Glutamatergic neuron (in vitro differentiated cells): ENCODE measurements at places on chromosomes 1 and 21.

- DNase-seq, result no peak
Measured at GRCh38 chr1:232012773-232013386, 386.3 kb downstream of the DISC1 start.

DNA sequence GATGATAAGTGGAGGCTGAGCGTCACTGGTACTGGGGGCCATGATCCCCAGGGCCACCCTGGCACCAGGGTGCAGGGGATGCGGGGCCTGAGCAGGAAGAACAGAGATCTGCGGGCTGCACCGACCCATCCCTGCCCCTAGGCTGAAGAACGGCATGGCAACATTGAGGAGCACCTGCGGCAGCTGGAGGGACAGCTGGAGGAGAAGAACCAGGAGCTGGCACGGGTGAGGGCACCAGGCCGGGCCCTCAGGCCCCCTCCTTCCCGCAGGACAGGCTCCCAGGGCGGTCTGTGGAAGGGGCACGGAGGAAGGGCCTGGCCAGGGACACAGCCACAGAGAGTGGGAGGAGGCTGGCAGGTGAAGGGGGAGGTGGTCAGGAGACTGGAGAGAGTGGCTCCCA lies 21.8 kb downstream of the PPFIA4 start:
- no peak for DNase-seq

DNA sequence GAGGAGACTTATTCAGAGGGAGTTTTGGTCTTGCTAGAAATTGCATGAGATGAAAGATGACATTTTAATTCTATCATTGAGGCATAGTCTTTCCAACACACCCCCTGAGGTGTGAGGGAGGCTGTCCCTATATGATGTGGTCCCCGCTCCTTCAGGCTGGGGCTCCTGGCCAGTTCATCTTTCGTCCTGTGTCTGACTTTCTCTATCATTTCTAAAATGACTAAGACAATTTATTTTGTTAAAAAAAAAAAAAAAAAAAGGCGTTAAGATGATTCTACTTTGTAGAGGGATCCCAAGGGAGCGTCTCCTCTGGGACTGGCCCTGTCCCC lies 50.5 kb downstream of the PRKCZ start:
- DNase-seq, result no peak

DNA sequence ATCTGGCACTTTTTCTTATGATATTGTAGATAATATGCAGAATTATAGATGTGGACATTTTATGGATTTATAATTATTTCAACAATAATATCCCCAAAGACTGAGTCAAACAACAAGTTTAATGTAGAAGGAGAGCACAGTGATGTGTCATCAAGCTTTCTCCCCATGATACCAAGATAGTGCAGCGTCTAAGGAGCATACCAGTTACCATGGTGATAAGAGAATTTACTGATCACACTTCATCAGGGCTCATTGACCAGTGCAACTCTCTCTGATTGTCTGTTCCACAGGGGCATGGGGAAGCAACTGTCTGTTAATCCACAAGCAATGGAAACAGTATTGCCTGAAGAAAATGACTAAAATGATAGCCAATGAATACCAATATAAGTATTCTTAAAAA lies 209.6 kb upstream of the DPYD start:
- DNase-seq, result no peak

DNA sequence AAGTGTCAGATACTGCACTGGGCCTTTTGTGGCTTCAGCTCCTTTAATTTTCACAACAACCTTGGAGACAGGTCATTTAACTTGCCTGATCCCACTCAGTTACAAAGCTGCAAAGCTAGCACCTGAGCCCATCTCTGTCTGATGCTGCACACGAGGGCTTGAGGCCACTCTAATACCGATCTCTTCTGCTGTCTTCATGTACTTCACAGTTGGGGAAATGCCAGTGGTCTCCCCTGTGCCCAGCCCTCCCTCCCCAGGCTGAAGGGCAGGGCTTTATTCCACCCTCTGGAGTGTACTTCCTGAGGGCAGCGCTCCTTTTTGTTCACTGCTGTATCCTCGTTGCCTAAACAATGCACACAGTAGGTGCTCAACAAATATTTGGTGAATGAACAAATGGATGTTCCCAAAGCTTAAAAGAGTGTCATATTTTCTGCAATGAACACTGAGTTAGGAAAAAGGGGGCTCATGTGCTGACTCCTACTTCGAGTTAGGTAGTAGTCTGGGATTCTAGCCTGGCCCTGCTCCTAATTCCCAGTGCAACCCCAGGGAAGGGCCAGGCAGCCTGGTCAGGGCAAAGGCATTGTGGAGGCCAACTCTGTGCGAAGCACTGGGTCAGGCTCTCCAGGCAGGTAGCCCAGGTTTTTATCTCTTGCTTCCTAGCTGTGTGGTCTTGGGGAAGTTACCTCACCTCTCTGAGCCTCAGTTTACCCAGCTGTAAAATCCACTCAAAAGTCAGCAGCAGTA lies 1.1 kb downstream of the TMCO4 start:
- no peak for DNase-seq

GRCh38 chr1:83103341-83103740 lies 895.6 kb downstream of the TTLL7 start:
- no peak for DNase-seq

DNA sequence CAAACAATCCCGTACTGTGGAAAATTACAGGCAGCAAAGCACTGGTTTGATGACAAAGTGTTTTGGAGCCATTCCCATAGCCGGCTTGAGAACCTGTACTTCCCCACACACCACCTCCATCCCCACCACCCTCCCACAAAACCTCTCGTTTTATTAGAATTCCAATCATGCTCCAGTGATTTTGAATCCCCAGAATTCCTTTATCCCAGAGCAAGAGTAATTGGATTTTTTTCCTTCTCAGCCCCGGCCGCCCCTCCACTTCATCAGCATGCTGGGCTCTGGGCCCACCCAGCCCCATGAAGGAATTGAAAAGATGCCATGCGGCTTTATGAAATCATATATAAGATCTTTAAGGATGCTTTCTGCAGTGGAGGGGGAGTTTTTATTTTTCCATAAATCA lies 136.6 kb downstream of the OMA1 start:
- no peak for DNase-seq

DNA sequence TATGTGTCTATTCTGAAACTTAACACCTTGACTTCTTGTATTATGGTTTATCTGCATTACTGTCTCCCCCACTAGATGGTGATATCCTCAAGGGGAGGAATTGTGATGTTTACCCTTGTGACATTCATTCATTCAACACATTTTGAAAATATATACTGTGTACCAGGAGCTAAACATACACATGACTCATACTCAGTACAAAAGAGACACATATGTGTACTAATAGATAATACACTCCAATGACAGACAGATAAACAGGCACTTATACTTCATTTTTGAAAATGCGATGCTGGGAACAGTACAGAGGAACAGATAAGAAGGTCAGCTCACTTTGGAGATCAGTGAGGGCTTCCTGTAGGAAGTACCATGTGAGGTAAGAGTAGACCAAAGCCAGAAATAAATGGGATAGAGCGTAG lies 8.9 kb upstream of the RAB3GAP2 start:
- DNase-seq, result no peak

DNA sequence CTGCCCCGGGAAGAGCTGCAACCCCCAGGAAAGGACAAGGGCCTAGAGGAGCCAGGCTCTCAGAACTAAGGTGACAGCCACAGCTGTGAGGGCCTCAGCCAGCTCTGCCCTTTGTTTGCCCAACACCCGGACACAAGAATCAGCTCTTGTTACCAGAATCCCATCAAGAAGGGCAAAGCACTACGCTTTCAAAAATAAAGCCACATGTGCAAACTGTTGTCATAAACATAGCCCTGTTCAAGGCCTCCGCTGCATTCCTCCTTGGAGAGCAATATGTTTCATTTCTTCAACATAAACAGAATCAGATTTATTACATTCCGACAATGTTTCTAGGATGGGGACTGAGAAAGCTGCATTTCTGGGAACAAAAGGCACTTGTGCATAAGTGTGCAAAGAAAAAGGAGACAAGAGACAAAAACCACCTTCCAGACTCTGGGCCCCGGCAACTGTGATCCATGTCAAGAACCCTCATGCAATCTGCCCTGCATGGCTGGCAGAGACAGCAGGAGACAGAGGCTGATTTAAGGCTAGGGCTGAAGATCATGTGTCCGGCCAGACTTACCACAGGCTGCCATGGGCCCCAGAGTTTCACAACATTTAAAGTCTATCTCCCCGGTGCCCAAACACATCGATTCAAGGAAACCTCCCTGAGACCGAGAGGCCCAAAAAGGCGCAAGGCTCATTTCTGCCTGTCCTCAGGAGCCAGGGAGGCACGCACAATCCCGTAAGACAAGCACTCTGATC lies 71.0 kb downstream of the SSBP3 start:
- DNase-seq, result no peak

DNA sequence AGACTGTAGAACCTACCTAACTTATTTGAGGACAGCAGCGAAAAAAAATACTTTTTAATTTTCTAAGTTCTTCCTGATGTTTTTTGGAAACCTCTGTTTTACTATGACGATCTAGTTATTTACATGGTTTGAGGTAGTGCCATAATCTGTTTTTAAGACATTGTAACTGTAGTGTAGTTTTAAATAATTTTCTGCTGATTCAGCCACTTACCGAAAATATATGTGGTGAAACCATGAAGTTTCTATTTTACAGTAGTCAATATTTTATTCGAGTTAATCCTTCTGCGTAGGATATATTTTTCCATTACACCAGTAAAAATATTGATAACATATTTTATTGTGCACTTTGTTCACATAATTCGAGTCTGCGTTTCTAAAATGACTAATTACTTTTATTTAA lies 121.7 kb upstream of the RRP15 start:
- DNase-seq, result no peak

DNA sequence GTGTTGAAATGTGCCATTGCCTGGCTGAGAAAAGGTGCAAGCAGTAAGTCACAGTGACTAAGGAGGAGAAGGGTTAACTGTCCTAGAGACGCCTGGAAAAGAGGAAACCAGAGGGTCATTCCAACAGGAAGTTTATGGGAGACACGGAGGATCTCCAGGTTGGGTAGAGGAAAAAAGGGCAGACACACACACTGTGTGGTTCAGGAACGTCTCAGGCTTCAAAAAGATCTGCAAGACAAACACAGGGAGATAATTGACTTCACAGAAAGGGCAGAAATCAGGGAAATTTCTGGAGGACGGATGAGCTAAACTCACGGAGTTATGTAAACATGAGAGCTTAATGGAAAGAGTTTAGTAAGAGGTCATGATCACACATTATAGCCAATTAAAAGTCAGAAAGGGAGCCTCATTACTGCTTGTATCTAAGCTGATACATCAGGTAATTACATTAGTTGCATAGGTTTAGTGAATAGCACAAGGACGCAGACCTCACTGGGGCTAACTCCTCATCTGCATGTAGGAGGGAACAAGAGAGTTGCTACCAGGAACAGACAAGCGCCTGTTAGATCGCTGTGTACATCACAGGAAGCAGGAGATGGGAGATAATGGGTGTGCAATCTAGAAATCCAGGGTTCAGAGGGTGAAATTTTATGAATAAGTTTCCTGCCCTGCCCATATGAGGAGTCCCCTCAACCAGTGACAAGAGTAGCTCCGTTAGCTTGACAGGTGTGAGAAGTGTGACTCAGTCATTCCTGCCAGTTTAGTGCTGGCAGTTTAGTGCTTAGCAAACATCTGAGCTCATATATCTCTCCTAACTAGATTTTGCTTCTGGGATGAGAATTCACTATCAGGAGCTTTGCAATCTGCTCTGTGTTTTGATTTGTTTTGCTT lies 96.6 kb upstream of the TNR start:
- DNase-seq, result no peak

GRCh38 chr1:168789501-168789900 lies 60.5 kb upstream of the DPT start:
- DNase-seq, result no peak

- DNase-seq, result no peak
Measured at GRCh38 chr1:61446531-61446991, 278.4 kb downstream of the TM2D1 start.

- DNase-seq, result no peak
Measured at GRCh38 chr1:6914706-6915105, 129.5 kb downstream of the CAMTA1 start.

- no peak for DNase-seq
Measured at GRCh38 chr1:162131400-162132321, 62.2 kb downstream of the NOS1AP start.

- DNase-seq, result no peak
Measured at GRCh38 chr1:232183802-232184201, 446.1 kb downstream of the SIPA1L2 start.

- no peak for DNase-seq
Measured at GRCh38 chr1:221137666-221138065, 258.4 kb downstream of the HLX start.

- DNase-seq, result peak; percentile 81
Measured at GRCh38 chr1:26723013-26723991, 27.5 kb downstream of the ARID1A start.

DNA sequence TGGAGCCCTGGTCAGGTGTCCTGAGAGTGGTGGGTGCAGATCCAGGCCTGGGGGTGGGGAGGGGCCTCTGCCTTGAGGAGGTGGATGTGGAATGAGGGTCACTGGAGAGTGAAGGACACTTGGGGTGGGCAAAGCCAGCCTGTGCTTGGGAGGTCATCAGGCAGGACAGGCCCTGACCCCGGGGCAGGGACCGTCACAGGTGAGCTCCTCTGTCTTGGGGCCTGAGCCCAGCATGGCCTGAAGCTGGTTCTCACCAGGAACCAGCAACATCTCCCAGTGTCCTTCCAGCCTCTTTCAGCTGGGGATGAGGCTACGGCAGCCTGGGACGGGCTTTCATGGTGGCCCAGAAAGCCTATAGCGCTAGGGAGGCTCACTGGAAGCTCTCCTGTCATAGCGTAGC lies 831 bp upstream of the KRTAP10-2 start:
- DNase-seq, result no peak

DNA sequence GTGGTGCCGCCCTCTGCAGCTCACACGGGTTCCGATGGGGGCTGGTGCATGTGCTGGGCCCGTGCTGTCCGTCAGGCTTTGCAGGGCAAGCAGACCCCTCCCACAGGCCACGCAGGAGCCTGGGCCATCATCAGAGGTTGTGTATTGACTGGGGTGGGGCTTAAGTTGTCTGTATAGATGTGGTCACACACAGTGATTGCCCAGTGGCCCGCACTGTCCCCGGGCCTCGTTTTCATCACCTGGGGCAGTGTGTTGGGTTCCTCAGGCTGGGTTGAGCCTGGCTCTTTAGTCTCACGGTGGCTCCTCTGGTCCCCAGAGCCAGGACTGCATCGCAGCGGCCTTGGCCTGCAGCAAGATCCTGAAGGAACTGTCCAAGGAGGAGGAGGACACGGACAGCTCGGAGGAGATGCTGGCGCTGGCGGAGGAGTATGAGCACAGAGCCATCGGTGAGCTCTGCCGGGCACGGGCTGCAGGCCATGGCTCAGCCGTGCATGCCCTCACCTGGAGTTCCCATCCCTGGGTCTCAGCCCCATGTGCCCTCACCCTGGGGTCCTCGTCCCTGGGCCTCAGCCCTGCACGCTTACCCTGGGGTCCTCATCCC lies 44.1 kb downstream of the TRPM2 start:
- DNase-seq, result no peak

- no peak for DNase-seq
Measured at GRCh38 chr1:1554926-1555915, 14.8 kb upstream of the TMEM240 start.
